ENCODE measurements at places on chromosomes 1 and 21.

DNA sequence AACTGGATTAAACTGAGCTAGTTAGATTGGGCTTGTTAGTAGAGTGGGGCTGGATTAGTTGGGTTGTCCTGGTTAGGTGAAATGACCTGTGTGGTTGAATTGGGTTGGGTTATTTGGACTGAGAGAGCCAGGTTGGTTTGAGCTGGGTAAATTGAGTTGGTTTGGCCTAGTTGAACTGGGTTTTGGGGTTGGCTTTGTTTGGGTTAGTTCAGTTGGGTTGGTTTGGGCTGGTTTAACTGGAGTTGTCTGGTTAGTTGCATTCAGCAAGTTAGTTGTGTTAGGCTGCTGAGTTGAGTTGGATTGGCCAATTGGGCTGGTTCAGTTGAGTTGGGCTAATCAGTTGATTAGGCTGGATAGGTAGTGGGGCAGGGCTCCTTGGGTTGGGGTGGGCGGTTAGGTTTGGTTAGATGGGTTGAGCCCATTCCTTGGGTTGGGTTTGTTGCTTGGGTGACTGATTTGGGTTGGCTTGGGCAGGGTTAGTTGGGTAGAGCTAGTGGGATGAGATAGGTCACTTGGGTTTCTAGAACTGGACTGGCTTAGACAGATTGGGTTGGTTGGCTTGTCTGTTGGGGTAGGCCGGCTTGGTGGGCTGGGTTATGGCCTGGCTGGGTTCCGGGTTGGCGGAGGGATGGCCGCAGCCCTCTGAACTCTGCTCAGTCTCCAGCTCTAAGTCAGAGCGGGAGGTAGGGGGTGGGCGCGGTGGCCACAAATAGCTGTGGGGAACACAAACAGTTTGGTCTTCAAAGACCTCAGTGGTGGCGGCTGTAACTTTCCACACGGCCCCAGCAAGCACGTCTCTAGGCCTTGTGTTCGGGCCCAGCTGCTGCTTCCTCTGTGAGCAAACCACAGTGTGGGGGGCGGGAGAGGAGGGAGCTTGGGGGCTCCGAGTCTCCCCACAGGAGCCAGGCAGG, 67.2 kb upstream of the RUNX3 start:
- no peak for DNase-seq

- DNase-seq: no peak
Observed at GRCh38 chr1:75615613-75616435, 4.9 kb upstream of the SLC44A5 start.

DNA sequence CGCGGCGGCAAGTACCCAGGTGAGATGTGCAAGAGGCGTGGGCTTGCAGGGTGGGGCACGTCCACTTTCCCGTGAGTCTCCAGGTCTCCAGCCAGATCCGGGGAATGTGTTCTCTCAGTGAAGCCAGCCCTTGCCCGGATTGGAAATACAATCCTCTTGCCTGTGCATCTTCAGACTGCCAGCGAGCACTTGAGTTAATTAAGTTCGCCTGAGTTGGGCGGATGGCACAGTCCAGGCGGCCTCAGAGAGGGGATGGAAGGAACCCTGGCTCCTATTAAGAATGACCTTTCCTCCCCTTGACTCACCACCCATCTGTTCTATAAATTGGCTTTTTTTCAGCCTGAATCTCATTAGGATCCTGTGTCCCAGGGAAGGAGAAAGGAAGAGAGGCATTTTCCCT, 33.3 kb upstream of the CNTN2 start:
- peak; percentile 97 for DNase-seq

GRCh38 chr1:95226781-95227660, 7.0 kb upstream of the RWDD3 start:
- DNase-seq: no peak

GRCh38 chr1:169491845-169492281, 6.1 kb upstream of the SLC19A2 start:
- no peak for DNase-seq

- no peak for DNase-seq
Observed at GRCh38 chr1:206963119-206963712, 7.0 kb downstream of the FCAMR start.

DNA sequence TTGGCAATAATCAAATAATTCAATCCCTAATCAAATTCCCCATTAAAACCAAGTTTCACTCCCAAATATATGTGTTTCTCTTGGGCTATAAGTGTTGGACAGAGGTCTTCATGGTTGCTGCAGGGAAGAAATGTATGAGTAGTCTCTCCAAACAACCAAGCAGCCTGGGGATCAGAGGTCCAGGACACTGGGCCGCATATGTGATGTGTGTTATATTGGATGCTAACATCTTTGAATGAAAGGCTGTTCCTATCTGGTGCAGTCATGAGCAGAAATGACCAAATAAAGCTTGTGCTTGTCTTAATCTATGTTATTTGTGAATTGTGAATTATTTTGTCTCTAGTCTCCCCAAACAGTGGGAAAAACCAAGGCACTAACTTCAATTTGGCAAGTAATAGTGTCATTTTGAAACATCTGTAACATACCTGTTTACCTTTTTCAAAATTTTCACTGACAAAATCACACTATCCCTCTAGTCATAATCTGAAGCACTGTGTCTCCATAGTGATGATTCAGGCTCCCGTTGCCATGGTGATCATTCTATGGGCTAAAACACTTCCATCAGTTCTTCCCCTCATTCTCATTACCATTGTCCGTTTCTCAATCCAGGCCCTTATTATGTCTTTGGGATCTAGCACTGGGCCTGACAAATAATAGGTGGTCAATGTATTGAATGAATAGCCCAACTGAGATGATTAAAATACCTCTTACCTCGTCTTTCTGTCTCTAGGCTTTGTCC, 12.5 kb upstream of the TADA1 start:
- no peak for DNase-seq

DNA sequence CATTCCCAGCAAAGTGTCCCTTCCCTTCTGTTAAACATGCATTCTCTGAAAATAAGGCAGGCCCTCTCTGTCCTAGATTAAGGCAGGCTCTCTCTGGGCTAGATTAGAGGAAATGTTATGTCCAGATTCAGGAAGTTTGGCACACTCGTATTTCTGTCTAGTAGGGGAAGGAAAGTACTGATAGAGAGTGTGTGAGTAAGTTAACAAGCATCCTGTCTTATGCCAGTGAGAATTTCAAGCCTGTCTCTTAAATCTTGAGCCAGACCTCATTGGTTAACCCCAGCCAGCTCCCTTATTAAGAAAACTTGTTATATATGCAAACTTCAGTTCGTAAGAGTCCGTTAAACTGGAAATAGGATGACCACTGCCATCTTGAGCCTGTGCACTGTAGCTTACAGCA, 31.6 kb downstream of the IGSF5 start:
- DNase-seq: no peak

DNA sequence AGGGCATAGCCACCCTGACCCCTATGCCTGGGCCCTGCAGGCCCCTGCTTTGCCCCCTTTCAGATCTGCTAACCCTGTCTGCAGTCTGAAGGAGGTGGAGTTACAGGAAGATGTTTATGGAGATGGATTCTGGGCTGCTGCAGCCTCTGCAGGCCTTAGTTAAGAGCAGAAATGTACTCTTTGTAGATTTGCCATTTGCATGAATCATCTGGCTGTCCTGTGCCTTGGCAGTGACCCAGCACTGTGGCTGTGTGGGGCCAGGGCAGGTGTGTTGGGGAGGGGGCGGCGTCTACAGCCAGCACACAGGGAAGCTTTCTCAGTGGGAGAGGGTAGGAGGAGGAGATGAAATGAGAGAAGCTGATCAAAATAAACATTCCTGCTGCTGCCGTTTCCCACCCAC, 867.3 kb downstream of the PLA2G4A start:
- DNase-seq: no peak

DNA sequence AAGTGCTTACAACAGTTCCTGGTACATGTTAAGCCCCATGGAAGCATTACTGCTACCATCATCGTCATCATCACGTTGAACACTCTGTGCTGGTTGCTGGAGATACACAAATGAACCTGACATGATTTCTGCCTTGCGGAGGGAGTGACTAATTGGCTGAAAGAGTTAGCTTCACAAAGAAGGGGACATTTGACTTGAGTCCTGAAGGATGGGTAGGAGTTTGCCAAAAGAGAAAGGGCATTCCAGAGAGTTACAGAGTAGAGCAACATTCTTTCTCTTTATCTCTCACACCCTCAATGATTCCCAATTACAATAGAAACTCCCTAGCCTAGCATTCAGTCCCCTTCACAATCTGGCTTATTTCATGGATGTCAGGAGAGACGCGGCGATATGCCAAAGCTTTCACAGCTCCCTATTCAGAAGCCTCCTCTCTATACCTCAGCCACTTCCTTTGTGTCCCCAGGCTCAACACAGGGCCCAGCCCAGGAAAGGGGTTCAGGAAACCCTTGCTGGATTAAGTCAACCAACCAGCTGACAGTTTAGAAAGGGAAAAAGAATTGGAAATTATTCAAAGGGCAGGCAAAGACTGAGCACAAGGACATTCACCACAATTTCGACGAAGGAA, 38.0 kb downstream of the SLC1A7 start:
- no peak for DNase-seq

GRCh38 chr1:156410238-156410637, 41.2 kb downstream of the RHBG start:
- DNase-seq: no peak

GRCh38 chr1:236064674-236065508, at the start of gene NID1:
Gene NID1 (minus strand): TSS chr1:236065090. CDS start chr1:236065079, 11 bp downstream.
- no peak for DNase-seq

DNA sequence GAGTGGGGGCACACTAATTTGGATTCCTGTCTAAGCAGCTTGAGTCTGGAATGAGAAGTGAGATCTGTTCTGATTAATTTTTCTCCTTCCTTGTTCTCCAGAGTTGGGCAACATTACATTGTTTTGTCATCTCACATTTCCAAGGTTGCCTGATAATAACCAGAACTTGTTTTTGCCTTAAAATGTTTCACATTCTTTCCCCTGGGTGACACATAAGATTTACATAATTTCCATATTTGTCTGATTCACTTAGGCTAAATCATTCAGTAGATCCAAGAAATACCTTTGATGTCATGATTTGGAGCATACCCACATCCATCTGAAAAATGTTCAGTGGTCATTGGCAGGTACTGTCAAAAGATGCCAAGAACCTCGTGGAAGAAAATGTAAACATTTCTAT, 60.3 kb downstream of the XCL2 start:
- DNase-seq: no peak

DNA sequence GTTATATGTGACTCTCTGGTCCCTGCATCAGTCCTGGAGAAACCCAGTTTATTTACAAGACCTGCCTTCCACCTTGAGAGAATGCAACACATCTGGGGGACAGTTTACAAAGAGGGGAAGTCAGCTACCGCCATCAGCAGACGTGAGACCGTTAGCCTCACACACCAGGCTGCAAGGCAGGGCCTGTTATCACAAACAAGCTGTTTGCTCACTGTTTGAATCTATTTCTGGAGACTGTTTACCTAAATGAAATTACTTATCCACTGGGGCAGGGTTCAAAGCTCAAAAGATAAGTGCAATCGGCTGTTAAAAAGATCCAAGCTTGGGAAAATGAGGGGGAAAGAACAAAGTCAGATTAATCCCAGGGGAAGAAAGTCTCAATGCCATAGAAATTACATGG, 134.4 kb downstream of the ZNF281 start:
- DNase-seq: no peak

DNA sequence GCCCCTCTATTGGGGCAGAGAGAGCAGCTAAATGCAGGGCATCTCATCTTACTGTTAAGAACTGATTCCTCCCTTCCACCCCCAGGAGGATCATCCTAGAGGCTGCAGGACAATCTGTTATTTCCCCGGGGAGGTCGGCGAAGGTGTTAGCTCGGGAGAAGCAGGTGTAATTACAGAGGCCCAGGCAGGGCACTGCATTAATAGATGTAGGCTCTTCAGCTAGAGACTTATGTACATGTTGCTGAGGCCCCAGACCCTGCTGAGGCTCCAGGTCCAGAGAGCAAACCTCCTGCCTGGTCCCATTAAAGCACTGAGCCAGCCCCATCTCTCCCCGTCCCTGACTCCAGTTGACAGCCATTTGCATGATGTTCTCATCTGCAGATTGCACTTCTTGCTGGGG, 320.3 kb upstream of the VAMP3 start:
- no peak for DNase-seq

DNA sequence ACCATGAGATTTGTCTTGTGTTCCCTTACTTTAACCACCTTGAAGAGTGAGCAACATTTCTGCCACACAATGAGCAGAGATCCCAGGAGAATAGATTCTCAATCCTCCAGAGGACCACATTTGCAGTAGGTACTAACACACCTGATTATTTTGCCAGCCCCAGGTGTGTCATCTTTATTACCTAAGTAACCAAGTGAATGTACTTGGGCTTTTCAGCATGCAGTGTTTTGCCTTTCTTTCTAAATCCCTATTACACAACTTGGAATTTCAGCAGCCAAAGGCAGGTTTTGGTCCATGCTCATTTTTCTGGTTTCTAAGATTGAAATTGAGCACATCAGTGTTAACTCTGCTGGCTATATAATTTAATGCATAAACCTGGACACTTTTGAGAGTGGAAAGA, 43.2 kb upstream of the ST6GALNAC5 start:
- DNase-seq: no peak

DNA sequence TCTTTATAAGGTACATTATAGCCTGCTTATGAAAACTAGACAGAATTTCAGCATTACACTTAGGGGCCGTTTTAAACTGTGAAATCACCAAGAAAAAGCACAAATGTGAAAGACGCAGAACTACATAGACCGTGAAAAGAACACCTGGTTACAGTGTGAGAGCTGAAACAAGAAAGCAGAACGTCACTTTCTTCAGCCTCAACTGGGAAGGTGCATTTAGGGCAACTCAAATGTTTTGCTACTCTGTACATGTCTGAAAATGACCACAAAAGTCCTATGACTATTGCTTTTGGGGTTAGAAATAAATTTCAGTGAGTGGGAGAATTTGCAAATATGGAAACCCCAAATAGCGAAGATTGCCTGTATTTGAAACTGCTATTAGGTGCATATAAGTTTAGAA, 268.7 kb downstream of the OLFM3 start:
- no peak for DNase-seq

- DNase-seq: no peak
Observed at GRCh38 chr21:38914528-38915293, 109.0 kb downstream of the ETS2 start.

GRCh38 chr1:14794906-14795305, 196.4 kb downstream of the KAZN start:
- DNase-seq: no peak

- DNase-seq: no peak
Observed at GRCh38 chr1:212967801-212968200, 17.5 kb downstream of the VASH2 start.

- no peak for DNase-seq
Observed at GRCh38 chr1:80282536-80282935, 1276.0 kb upstream of the ADGRL4 start.

GRCh38 chr1:26970810-26971209, 10.5 kb upstream of the KDF1 start:
- DNase-seq: no peak

DNA sequence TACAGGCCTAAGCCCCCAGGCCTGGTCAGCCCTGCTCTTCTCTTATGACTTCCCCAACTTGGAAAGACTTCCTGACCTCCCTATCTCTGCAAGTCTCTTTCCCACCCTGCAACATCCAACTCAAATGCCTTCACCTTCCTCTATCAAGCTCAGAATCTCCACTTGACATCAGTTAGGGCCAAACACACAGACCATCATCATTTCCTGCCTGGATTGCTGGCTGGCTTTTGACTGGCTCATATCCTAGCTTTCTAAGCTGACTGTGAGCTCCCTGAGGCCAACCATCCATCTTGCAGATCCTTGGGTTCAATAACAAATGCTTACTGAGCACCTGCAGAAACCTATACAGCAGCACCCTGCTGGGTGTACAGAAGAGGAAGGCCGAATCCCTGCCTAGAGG, 137.3 kb upstream of the EDN2 start:
- DNase-seq: no peak
